CD4-positive, alpha-beta T cell (primary cell): ENCODE measurements at places on chromosomes 4 and X. TPM values are rescaled to one million over a fixed set of nuclear protein-coding genes. Genes with fewer than 3 reads are reported as not detected.

Gene MAGEA2
- not detected for total RNA-seq

Gene EVC
- 1.5 TPM for total RNA-seq

Gene CHRDL1
- not detected for total RNA-seq

DNA sequence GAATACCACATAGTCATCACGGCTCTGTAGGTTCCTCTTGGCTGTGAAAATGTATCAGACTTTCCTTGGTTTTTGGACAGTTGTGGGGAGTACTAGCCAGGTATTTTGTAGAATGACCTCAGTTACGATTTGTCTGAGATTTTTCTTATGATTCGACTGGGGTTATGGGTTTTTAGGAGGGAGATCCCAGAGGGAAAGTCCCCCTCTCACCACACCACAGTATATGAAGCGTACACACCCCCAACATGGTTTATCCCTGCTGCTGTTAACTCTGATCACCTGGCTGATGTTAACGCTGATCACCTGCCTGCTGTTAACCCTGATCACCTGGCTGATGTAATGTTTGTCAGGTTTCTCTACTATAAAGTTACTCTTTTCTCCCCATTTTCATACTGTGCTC, 72.6 kb downstream of the ANAPC4 start:
- DNase-seq = no peak

DNA sequence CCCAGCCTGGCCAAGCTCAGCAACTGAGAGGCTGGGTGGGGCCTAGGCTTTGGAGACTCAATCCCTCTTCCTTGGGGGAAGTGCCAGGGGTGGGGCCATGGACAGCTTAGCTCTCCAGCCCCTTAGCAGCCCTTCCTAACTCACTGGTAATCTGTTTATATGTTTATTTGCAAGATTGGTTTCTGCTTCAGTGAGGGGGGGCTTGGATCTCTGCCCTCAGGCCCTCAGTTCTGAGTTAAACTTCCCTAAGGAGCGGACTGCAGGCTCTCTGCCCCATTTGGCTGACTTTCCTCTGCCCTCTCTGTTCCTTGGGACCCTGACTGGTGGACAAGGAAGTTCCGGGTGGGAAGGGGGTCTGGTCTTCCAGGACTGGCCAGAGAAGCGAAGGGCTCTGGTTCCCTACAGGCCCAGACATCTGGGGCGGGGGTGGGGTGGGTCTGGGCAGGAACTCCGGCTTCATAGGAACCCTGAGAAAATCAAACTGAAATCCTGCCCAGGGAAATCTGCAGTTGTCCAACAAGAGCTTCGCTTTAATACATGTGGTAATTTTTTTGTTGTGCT, 51.4 kb downstream of the NALF2 start:
- DNase-seq = no peak

DNA sequence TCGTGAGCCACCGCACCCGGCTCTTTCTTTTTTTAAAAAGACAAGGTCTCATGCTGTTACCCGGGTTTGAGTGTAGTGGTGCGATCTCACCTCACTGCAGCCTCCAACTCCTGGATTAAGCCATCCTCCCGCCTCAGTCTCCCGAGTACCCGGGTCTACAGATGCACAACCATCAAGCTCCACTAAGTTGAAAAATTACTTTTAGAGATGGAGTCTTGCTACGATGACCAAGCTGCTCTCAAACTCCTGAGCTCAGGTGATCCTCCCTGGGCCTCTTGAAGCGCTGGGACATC, 2.0 kb downstream of the SLC25A6 start:
- no peak for DNase-seq

GRCh38 chrX:151828439-151829080, 84.1 kb upstream of the MAGEA4 start:
- no peak for DNase-seq
